ENCODE measurements at places on chromosomes 12 and 14.

- DNase-seq: peak; percentile 46
Observed at GRCh38 chr14:78697341-78697740, 527.2 kb downstream of the NRXN3 start.

DNA sequence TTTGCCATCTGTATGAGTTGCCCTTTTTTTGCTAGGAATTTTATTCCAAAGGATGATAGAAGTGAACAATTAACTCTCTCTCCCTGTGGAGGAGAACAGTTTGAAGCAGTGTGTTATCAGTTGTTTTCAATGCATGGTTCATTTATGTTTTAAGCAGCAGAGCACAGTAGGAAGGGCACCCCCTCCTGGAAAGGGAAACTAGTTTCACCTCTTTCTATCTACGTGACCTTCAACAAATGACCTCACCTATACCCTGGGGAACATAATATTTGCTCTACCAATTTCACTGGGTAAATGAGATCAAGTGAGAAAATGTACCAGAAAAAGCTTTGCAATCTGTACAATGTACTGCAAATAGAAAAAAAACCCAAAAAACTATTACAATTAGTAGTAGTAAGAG lies 5.4 kb upstream of the DCP1B start:
- DNase-seq: no peak

DNA sequence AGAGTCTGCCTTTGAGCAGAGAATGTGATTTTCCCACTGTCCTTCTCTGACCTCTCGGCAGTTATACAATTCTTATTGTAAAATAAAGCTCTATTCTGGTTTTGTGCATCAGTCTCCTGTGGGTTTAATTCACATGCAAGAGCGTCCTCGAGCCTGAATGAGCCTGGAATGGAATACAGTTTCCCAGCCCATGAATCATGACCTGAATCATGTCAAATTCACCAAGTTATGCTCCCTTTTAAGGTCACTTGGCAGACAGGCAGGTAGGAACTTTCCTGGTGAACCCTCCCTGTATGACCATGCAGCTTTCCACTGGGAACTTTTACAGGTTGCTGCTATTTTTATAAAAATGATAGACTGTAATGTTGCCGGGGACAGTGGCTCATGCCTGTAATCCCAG lies 41.7 kb downstream of the BICD1 start:
- DNase-seq: peak; percentile 84

GRCh38 chr14:20659813-20660395 lies 18.4 kb upstream of the OR6S1 start:
- no peak for DNase-seq

- DNase-seq: no peak
Observed at GRCh38 chr14:26067341-26067740, 530.5 kb downstream of the NOVA1 start.

DNA sequence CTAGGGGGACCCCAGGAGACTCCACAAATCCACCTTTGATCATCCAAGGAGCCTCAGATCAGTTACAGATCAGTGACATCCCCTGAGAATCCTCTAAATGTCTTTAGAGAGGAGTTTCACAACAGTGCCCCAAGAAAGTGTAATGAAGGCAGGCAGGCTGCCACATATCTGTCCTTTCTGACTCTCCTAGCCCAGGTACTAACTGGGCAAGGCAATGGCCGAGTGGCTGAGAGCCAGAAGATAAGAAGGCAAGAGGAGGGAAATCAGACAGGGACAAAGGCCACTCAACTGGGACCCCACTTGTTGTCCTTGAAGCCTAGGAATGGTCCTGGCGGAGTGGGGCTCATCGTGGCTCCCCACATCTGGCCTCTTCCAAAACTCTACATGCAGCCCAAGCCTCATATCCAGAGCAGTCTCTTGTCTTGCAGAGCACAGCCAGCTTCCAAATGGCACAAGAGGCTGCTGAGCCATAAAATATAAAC lies 11.6 kb downstream of the ACTN1 start:
- no peak for DNase-seq

DNA sequence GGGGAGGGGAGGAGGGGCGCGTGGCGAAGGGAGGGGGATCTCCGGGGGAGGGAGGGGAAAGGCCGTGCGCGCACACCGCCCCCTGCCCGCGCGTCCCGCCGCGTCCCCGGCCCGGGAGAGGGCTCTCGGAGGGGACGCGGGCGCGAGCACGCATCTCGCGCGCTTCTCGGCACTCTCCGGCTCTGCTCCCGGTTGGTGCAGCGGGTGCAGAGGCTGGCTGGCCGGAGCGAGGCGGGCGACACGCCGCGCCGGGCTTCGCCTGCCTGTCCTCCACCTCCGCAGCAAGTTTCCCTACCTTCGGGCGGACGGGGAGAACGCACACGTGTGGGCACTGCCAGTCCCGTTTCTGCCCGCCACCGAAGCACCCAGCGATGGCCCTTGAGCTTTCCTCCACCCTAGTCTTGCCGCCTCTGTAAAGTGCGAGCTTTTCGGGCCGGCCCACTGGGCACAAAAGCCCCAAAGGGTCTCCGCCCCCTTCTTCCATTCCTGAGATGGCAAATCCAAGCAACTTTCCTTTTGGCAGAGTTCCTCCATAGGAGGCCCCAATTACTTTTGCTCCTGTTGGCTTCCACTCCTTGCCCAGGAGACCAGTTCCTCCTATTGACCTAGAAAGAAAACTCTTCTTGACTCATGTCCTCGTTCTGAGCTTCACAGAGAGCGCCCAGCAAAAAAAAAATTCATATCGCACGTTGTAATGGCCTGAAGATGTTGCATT lies 363 bp upstream of the CSAD start:
- DNase-seq: peak; percentile 33

GRCh38 chr14:22822571-22823098 lies 7.1 kb upstream of the MRPL52 start:
- DNase-seq: peak; percentile 61

- no peak for DNase-seq
Observed at GRCh38 chr14:65117769-65118745, 15.7 kb upstream of the MAX start.

GRCh38 chr12:31626270-31626995 lies 33.1 kb upstream of the ETFBKMT start:
- DNase-seq: no peak

DNA sequence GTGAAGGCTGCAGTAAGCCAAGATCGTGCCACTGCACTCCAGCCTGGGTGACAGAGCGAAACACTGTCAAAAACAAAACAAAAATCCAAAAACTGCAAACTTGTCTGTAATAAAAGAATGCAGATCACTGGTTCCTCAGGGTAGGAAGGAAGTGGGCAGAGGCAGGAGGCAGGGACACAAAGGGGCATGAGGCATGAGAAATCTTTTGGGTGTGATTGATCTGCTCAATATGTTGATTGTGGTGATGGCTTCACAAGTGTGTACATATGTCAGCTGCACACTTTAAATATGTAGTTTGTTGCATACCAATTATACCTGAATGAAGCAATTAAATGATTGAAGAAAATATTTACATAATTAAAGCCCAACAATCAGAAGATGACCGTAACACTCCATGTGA lies 117.6 kb downstream of the CMAS start:
- DNase-seq: no peak

DNA sequence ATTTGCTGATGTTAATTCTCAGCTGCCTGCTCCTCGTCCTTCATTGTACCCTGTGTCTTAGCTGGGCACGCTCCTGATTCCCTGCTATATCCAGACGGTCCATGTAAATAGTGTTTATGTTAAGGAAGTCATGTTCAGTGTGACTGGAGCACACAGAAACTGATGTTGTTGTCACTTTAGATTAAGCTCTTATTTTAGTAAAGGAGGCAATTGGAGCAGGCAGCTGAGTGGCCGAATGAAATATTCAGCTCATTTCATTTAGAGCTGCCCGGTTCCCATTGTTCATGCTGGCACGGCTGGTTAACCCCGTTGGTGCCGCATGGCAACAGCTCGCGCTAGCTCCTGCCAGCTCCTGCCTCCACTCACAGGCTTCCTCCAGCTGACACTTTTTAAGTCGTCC lies 446.8 kb upstream of the SOX5 start:
- no peak for DNase-seq

DNA sequence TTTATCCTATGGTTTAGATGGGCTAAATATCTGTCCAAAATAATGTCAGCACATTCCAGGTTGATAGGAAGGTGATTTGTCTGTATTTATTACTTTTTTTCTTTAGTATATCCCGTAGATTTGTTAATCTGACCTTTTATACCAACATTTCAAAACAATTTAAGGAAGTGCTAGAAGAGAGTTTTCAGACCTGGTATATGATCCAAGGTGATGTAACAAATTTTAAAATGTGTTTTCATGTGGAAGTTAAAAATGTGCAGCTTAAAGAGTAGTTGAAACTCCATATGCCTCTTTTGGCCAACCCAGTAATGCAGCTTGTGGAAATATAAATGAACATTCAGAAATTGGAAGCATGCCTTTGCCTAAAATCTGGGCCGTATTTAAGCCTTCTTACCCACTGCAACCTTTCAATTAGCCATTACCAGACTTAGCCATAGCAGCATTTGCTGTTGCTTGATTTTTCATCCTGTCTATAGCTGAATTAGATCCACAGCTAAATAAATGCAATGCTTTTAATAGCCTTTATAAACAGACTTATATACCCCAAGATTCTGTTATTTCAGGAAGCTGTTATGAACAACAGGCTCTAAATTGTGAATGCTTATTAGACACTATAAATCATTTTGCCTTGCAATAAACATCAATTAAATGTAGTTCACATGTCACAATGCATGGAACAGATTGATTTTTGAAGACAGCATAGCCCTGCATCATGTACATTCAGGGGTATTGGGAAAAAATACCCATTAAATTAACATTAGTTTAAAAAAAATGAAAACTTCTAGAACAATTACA lies 271.2 kb downstream of the PDZRN4 start:
- no peak for DNase-seq

DNA sequence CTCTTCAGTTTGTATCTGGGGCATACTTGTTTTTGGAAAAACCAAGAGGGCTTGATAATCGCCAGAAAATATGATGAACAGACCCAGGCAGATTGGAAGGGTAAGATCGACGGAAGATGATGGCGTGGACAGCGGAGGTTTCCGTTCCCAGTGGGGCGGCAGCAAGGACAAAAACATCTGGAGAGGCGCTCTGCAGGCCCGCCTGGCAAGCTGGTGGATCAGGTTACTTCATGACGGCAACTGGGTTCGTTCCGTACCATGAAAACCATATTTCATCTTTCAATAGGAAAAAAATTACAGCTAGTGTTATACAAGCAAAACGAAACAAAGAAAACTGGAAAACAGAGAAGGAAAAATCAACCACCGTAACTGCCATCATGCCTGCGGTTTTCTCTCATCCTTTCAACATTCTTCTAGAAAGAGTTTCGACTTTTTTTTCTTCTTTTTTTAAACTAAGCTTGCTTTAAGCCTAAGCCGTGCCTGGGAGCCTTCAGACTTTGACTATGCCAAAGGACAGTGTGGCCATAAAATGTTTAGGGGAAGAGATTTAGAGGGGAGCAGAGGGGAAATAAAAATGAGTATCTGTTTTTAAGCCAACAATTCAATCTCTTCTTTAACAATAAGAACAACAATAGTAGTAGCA lies 210.5 kb downstream of the FOXN3 start:
- DNase-seq: no peak

- DNase-seq: no peak
Observed at GRCh38 chr12:32273712-32274111, 125.6 kb upstream of the FGD4 start.

DNA sequence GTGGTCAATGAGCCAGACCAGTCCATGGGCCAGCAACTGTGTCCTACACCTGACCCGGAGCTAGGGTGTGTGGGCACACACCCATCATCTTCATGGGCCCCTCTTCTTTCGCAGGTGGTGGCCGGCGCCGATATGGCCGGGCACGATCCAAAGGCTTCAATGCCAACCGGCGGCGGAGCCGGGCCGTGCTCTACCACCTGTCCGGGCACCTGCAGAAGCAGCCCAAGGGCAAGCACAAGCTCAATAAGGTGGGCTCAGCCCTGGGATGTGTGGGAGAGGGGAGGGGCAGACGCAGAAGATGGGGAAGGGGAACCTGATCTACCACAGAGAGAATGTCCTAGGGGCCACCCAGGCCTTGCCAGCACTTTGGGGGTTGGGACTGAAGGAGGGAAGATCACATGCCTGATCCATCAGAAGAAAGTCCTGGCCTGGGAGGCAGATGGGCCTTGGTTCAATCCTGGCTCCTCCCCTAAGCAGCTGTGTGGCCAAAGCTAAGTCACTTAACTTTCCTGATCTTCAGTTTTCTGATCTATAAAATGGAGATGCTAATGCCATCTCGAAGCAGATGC lies 3.8 kb downstream of the KCNH3 start:
- no peak for DNase-seq

GRCh38 chr14:20539906-20540305 lies 20.9 kb downstream of the RNASE9 start:
- no peak for DNase-seq

DNA sequence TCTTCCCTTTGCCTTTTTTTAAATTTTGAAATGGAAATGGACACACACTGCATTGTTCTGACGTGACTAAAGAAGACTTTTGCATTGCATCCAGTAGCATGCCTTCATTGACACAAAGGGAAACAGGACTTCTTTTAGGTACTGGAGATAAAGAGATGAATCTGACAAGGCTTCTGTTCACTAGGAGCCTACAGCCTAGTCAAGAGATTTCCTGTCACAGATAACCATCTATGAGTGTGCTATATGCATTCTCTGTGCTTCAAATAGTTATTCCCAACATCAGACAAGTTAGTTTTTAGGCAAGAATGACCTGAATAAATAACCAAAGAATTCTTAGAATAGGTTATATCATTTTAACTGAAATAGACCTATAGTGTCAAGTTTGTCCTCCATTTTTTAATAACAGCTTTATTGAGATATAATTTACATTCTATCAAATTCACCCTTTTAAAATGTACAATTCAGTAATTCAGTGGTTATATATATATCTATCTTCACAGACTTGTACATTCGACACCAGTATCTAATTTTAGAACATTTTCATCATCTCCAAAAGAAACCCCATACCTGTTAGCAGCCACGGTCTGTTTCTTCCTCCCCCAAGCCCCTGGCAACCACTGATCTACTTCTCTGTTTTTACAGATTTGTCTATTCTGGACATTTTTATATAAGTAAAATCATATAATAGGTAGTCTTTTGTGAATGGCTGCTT lies 122.7 kb downstream of the TTLL5 start:
- no peak for DNase-seq

DNA sequence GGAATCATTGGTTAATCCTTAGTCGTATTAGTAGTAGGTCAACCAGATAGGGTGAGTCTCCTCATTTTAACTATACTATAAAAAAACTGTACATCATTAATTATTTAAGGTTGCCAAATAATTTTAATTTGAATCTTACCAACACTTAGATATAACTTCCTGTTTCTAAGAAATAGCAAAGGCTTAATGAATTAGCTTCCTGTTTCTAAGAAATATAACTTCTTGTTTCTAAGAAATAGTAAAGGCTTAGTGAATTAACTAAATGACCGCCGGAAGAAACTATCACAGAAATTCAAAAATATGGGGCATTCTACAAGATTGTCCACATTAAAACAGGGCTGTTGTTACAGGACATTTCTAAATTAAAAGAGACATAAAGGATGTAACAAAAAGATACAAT lies 392.9 kb upstream of the FOXG1 start:
- DNase-seq: no peak

- no peak for DNase-seq
Observed at GRCh38 chr12:110343736-110344555, 59.6 kb downstream of the ANAPC7 start.

- no peak for DNase-seq
Observed at GRCh38 chr14:44995770-44996294, 33.8 kb downstream of the TOGARAM1 start.

All from bronchial epithelial cell (primary cell).